Stimulated activated CD8-positive, alpha-beta memory T cell treated with anti-CD3 and anti-CD28 coated beads, Interleukin-15, amount 100 ng/mL, for 1 hour (primary cell): ENCODE measurements at places on chromosomes 16 and 17.

GRCh38 chr17:59798111-59798510, 90.7 kb downstream of the VMP1 start:
- DNase-seq, result no peak

DNA sequence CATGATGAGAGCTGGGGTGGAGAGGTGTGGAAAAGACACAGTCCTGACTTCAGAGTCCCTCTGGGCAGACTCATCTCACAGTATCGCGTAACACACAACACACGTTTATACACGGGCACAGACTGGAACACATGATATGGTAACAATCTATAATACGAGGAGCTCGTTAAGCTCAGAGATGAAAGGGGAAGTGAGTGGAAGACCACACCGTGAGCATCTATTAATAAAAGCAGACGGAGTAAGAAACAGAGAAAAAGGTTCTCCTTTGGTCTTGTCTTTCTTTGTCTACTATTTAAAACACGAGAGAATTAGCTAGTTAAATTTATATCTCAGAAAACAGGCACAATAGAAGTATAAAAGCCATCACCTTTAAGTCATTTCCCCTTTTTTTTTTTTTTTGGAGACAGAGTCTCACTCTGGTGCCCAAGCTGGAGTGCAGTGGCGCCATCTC, 13.5 kb downstream of the ANKRD11 start:
- no peak for DNase-seq

DNA sequence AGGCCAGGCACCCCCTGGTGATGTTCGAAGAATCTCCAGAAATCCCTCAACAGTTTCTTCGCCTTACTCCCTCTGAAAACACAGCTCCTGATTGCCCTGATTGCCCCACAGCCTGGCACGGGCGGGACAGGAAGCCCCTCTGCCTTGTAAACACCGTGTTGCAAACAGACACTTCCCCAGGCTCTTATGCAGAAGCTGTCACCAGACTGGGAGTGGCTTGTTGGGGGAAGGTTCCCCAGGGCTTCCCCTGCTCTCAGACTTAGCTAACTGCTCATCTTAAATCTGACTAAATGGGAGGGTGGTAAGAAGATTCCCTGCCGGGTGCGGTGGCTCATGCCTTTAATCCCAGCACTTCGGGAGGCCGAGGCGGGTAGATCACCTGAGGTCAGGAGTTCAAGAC, 11.2 kb downstream of the PIK3R5 start:
- DNase-seq, result peak; percentile 54

- no peak for DNase-seq
Observed at GRCh38 chr16:78425281-78425680, 325.8 kb downstream of the WWOX start.
